Forelimb muscle (tissue), 1 donor: ENCODE measurements at places on chromosomes 2 and 18. TPM values are rescaled to one million over a fixed set of nuclear protein-coding genes. Genes with fewer than 3 reads are reported as not detected.

Gene DCAF17
- polyA plus RNA-seq: 14.7 TPM

DNA sequence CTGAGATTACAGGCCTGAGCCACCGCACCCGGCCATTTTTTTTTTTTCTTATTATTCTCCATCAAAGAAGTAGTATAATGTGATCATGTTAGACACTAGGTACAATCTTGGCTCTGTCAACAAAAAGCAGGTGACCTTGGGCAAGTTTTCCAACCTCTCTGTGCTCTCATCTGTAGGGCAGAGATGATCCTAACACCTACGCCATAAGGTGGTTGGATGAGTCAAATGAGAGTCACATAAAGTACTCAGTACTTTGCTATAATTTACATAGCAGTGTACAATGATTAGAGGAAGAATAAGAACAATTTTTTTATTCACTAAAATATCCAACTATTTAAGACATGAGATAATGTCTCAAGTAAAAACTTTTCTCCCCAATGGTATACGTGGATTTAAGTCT lies 128.6 kb downstream of the TGIF1 start:
- no peak for DNase-seq

Gene EIF5B
- 53.9 TPM for polyA plus RNA-seq

- no peak for DNase-seq
Observed at GRCh38 chr2:218878926-218879761, 1.5 kb upstream of the WNT10A start.

Gene USP40
- 21.3 TPM for polyA plus RNA-seq

Gene RPRM
- 1.9 TPM for polyA plus RNA-seq

- no peak for DNase-seq
Observed at GRCh38 chr18:78367996-78368395, 611.6 kb upstream of the SALL3 start.

DNA sequence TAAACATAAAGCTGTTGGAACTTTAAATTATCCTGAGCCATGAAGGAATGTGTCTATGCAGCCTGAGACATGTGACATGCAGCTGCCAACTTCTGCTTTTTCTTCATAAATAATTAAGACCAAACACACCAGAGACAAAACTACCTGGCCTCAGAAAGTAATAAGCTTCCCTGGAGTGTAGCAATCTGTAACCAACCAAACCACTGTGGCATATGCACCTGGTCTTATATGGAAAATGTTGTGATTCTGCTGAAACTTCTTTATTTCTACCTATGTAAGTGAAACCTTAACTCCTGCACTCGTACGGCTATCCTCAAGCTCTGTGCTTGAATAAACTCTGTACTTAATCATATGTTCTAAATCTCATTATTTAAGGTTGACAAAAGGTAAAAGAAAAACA lies 515.0 kb downstream of the TMEM182 start:
- no peak for DNase-seq
